ENCODE measurements at places on chromosomes 13 and 19.

GRCh38 chr13:32125751-32126150 lies 94.2 kb downstream of the FRY start:
- DNase-seq: no peak

DNA sequence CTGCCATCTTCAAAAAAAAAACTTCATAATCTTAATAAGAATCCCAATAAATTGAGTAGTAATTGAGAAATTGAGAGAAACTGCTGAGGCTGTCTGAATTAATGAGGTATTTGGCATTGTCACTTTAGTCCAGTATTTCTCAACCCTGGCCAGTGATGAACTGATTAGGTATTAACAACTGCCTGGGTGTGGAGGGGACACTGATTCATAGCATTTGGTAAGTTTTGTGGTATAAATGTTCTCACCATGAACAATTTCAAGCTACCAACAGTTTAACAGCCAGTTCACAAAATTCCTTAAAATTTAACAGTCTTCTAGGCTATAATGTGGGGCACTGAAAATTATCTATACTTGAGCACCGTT lies 18.3 kb downstream of the GPC6 start:
- DNase-seq: no peak

- no peak for DNase-seq
These were observed 96.5 kb downstream of the PDS5B start for GRCh38 chr13:32682740-32683139.

DNA sequence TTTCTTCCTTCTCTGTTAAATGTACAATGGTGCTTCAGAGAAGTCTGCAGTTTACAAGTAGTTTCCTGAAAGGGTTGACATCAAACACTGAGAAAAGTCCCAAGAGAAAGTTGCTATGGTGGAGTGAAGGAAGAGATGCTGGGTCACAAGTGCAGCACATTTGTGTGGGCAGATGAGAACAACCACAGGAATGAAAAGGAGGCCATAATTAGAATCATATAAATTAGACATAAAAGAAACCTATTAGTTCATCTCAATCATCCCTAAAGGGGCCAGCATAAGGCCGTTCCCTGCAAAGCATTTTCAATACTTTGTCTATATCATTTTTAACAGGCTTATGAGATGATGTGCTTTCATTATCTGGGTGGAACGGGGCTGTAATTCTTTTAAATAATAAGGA lies 359.2 kb downstream of the IRS2 start:
- DNase-seq: no peak

DNA sequence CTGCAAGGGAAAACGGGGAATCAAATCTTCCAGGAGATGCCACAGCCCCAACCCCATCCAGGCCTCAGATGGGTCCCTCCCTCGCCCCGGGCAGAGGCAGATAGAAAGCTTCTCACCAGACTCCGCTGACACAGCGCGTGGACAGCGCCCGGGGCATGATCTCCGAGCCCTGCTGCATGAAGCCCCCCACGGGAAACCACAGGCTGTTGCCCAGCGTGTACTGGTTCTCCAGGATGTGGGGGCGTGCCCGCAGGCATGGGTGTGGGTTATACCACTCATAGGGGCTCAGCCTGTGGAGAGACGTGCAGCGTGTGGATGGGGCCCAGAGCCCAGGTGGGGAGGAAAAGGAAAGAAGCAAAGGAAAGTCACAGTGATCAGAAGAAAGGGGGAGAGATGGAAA lies 27.2 kb upstream of the ATP1A3 start:
- no peak for DNase-seq

DNA sequence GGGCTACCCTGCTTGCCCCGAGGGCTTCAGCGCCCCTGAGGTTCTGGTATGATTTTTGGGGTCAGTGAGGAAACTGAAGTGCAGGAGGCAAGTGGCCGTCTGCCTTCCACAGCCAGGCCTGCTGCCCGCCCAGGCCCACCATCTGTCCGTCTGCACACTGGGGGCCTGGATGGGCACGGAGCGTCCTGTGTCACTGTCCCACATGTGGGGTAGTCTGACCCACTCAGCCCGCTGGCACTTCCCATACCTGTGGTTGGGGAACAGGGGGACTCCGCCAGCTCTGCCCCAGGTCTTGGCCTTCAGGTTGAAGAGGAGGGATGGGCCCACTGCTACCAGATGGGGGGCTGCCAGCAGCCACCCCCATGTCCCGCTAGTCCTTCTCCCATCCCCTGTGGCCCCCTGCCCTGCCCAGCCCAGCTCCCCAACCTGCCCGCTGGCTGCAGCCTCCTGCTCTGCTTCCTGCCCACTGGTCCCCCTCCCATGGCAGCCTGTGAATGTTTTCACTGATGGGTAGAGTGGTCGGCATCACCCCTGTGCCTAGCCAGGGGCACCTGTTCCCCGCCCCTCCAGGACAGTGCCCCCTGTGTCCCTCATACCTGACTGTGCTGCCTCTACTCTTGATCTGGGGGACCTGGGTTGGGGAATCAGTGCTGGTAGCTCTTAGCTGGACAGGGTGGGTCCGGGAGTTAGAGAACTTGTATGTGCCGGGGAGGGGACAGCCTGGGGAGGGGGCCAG lies 9.5 kb downstream of the PIAS4 start:
- DNase-seq: no peak

DNA sequence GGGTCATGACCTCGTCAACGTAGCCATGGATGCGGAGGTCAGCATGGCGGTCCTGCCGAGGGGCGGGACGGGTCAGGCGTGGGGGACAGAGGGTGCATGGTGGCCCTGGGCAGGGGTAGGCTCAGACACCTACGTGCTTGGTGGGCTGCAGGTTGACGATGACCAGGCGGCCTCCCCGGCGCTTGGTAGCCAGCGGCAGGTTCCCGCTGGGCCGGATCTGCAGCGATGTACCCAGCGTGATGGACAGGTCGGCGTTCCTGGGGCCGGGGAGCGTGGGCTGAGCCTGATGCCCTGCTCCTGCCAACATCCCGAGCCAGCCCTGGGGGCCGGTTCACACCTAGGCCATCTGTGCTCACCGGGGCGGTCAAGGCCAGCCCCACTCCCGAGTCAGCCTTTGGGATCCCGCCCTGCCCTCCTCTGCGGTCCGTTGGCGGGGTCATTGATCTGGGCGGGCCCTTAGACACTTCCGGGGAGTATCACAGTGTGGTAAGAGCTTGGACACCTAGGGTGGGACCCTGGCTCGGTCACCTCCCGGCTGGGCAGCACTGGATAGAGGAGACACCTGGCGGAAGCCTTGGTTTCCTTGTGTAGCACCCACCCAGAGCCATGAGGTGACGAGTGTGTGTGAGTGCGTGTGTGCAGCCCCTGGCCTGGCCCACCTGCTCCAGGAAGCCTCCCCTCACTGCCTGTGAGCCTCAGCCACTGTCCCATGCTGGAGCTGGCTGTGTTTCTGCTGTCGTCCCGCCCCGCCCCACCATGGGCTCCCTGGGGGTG lies 7.3 kb downstream of the SIRT6 start:
- DNase-seq: no peak

- no peak for DNase-seq
These were observed 107.8 kb upstream of the ATXN8OS start for GRCh38 chr13:69999875-70000274.

GRCh38 chr19:16288544-16288943 lies 36.1 kb upstream of the KLF2 start:
- DNase-seq: no peak

DNA sequence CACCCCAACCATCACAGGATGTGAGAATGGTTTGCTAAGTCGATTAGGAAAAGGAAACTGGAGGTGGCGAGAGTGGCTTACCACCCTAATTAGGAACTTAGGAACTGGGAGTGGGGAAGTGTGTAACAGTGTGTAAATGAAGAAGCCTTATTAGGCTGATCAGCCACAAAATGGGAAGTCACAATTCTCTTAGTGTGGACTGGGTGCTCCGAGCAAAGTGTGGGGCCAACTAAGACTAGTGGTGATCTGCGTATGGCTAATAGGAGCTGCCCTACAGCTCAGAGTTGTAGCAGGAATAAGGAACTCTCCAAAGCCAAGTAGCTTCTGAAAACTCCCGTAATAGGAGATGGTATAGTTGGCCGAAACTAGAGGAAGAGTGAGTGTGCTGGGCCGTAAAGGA lies 7.6 kb downstream of the SIGLEC11 start:
- DNase-seq: no peak

GRCh38 chr19:38736036-38736412 lies 8.2 kb downstream of the CAPN12 start:
- DNase-seq: peak; percentile 25

- DNase-seq: no peak
These were observed 427.9 kb downstream of the ZNF536 start for GRCh38 chr19:30799865-30800755.

DNA sequence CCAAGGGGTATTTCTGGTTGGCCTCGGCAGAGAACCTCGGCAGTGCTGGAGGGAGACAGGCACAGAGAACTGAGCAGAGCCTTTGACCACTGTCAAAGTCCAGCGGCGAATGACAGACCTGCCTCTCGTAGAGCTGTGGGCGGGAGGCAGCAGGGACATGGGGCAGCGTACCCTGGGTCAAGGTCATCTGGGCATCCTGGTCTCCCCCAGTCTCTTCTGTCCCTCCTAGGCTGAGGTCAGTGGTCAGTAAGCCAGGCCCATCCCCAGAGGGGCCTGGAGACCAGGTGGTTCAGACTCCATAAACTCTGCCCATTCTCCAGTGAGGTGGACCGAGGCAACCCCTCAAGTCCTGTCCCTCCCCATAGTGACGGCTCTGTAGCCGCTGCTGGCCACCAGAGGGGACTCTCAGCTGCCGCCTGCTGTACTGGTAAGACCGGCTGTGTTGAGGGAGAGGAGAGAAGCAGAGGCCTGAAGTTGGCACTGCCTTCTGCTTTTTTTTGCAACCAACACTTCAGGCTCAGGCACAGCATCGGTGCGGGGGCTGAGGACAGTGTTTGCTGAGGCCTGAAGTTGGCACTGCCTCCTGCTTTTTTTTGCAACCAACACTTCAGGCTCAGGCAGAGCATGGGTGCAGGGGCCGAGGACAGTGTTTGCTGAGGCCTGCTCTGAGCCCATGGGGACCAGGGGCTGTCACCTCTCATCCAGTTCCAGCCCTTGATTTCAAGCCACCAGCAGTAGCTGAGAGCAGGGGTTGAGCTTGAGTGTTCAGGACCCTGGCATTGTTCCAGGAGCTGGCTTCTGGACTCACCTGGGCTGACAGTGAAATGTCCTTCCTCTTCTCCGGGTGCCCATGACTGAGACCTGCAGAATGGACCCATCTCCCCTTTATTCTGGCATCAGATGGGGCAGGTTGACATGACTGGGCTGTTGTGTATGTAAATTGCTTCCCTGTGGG lies at the start of gene PGLYRP2:
Gene PGLYRP2, minus strand, starts transcription at position 111 of the 955 bp plus-strand sequence. CDS start 130 bp downstream, outside the sequence.
- no peak for DNase-seq

GRCh38 chr13:42762917-42763316 lies 18.5 kb upstream of the FAM216B start:
- DNase-seq: no peak

- no peak for DNase-seq
These were observed 829.8 kb upstream of the SLC10A2 start for GRCh38 chr13:103895835-103896531.

GRCh38 chr19:1087813-1088415 lies 7.3 kb downstream of the POLR2E start:
- DNase-seq: no peak

DNA sequence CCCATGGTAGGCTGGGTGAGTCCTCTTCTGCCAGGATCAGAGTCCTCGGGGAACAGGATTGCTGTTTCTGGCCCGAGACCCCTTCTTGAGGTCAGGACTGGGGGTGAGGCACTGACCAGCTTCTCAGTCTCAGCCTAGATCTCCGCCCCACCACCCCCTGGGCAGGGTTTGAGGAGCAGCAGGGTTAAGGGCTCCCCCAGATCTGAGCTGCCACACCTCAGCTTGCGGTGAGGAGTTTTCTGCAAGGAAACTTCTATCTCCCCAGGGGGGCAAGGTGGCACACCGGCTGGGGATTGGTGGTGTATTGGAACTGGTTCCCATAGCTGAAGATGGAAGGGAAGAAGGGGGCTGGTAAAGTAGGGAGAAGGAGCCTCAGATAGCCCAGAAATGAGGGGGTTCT lies 19.5 kb downstream of the CHST8 start:
- no peak for DNase-seq

DNA sequence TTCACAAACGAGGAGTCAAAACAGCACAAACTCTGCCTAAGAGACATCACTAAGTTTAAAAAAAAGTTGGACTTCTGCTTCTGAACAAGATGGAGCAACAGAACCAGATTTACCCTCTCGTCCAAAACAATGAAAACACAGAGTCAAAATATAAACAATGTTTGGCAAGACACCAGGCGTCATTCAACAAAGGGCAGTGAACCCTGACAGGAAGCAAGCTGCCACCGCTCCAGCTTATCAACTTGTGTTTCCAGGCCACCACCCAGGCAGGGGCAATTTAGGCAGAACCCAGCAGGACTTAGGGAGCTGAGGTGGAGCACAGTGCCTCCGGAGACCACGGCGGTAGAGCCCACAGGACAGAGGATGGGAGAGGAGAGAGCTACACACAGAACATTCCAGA lies 8.6 kb upstream of the NAPA start:
- no peak for DNase-seq

- no peak for DNase-seq
These were observed 28.3 kb upstream of the GARRE1 start for GRCh38 chr19:34226036-34226435.

GRCh38 chr13:68813180-68813796 lies 1294.3 kb upstream of the ATXN8OS start:
- no peak for DNase-seq

DNA sequence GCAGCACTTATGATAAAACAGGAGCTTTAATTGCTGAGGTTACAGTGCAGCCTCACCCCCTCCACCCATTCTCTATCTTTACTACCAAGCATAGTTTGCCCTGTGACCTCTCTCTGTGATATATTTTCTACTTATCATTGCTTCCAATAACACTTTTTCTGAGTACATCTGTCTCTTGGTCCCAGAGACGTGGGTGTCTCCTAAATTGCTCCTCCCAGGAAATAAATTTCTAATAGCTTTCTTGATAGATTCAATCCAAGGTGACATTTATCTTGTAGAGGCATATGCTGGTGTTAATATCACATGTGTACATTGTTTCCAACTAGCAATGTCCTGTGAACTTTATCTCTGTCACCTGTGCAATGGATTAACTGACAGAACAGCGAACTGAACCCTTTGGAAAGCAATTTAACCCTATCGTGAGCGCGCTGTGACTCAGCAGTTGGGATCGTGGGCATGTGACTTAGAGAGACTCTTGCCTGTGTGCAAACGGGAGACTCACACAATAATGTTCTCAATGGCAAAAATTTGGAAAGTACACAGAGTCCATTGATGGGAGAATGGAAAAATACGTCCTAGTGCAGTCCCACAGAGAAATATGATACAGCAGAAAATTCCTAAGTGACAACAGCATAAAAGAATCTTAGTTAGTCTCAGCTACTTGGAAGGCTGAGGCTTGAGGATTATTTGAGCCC lies 7.0 kb upstream of the MAP2K2 start:
- DNase-seq: no peak

DNA sequence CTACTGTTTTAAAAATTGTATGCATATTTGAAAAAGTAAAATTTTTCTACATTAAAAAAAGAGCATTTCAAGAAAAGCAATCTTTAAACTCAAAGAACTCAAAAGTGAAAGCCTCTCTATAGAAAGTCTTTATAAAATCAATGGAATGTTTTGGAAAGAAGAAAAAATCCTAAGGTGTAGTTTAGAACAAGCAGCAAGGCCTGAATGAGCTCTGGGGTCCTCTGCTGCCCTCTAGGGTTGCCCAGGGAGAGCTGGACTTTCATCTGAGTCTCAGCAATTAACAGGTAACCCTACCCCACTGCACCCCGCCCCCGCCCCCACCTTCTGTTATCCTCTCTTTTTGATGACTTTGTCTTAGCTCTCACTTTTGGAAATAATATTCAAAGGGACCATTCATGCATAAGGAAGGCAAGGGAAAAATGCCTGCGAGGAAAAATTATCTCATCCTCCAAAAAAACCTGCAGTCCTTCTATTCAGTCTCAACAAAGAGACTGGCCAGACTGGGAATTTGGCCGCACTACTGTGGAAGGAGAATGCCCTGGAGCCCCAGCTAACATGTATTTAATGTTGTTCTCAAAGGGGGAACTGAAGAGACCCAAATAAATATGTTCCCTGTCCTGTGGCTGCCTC lies 24.1 kb downstream of the SLC25A30 start:
- no peak for DNase-seq
